HFFc6 (cell line): ENCODE measurements at places on chromosomes 3 and 15. TPM values are rescaled to one million over a fixed set of nuclear protein-coding genes. Genes with fewer than 3 reads are reported as not detected.

Gene P2RY13
- not detected in 3 replicates for total RNA-seq

Gene ZNF80
- not detected in 3 replicates for total RNA-seq

Gene GOLGA8M
- total RNA-seq = 0.21 to 0.57 TPM (median 0.50 TPM) in 3 replicates

Gene PP2D1
- not detected in 3 replicates for total RNA-seq
